ENCODE measurements at places on chromosomes 2 and 18. TPM values are rescaled to one million over a fixed set of nuclear protein-coding genes. Genes with fewer than 3 reads are reported as not detected.

The FBXO15 gene
- total RNA-seq, result 0.50 TPM

The PTPRN gene
- not detected for total RNA-seq

The DUSP19 gene
- total RNA-seq, result 1.1 TPM

- no peaks in the 10 kb centered on the region for H3K4me1 ChIP-seq
- no peak for DNase-seq
- no peak overlapping the region for H3K4me3 ChIP-seq
- no peaks in the 10 kb centered on the region for H3K27me3 ChIP-seq
- no peak overlapping the region for H3K27ac ChIP-seq
- H3K36me3 ChIP-seq, result peaks cover 20% of the 10 kb centered on the region
Measured at GRCh38 chr18:26057344-26057773, 33.1 kb downstream of the SS18 start.

The CAPN14 gene
- total RNA-seq, result 0.08 TPM

The CERKL gene
- total RNA-seq, result not detected
